ENCODE measurements at places on chromosomes 13 and 19.

GRCh38 chr19:801861-802497, 4.7 kb downstream of the PTBP1 start:
- DNase-seq, result no peak

DNA sequence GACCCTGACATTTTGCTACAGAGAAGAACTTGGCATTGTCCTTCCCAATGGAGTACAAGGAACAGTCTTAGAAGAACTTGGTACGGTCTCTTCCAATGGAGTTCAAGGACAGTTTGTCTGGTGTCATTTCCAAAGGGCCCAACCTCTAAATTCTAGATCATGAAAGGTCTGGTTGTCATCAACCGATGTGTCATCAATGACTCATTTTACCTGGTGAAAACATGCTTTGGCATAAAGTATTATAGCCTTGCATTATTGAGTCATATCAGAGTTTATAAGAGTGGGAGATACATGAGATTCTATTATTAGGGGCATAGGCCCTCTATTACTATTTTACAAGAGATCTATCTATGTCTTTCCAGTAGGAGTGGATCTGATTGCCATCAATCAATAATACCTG, 4.3 kb downstream of the CYP2B6 start:
- no peak for DNase-seq

DNA sequence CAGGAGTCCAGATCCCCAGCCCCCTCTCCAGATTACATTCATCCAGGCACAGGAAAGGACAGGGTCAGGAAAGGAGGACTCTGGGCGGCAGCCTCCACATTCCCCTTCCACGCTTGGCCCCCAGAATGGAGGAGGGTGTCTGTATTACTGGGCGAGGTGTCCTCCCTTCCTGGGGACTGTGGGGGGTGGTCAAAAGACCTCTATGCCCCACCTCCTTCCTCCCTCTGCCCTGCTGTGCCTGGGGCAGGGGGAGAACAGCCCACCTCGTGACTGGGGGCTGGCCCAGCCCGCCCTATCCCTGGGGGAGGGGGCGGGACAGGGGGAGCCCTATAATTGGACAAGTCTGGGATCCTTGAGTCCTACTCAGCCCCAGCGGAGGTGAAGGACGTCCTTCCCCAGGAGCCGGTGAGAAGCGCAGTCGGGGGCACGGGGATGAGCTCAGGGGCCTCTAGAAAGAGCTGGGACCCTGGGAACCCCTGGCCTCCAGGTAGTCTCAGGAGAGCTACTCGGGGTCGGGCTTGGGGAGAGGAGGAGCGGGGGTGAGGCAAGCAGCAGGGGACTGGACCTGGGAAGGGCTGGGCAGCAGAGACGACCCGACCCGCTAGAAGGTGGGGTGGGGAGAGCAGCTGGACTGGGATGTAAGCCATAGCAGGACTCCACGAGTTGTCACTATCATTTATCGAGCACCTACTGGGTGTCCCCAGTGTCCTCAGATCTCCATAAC, at the start of gene APOE:
Gene APOE (plus strand): TSS at position 360 of the 724 bp plus-strand sequence. CDS start 829 bp downstream, outside the sequence.
- DNase-seq, result no peak

- no peak for DNase-seq
These were observed 80.0 kb downstream of the GPR12 start for GRCh38 chr13:26680572-26680971.

DNA sequence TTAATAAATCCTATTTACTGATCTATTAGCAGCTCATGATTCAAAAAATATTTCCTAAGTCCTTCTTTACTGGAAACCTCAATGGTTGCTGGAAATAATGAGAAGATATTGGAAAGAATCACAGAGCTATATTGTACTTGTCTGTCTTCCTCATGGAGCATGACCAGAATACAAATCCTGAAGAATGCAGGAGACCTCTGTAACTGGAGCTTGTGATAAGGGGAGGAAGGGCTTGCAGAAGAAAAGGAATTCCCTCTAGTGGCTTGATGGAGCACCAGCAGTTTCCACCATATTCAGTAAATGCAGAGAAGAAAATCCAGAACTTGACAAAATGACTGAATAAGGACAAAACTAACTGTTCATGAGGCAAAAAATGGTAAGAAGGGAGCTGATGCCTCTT, 1333.1 kb downstream of the EFNB2 start:
- DNase-seq, result peak; percentile 14

DNA sequence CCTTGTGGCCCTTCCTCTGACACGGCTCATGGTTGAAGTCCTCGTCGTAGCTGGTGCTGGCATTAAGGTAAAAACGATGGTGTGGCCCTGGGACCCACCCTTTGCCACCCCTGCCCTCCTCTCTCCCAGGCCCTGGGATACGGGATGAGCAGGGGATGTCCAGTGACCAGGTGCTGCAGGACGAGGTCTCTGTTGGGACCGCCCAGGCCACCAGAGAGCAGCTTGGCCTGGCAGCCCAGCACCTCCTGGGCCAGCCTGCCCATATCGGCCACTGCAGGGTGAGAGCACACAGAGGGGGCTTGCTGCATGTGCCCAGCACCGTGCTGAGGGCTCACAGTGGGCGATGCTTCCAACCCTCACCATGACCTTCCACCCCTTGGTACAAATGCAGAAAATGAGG, 6.4 kb downstream of the ACTMAP start:
- DNase-seq, result no peak

- no peak for DNase-seq
These were observed 90.5 kb upstream of the ANKRD10 start for GRCh38 chr13:111005364-111005763.

DNA sequence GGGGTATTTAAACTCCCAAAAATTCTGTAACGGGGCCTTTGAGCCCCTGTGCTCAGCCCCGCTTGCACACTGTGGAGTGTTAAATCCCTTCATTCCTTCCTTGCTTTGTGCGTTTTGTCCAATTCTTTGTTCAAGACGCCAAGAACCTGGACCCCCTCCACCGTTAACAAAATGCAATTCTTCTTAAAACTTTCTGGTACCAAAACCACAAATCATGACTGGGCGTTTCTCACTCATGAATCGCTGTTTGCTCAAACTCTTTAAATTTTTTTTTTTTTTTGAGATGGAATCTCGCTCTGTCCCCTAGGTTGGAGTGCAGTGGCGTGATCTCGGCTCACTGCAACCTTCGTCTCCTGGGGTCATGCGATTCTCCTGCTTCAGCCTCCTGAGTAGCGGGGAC, 881 bp downstream of the ZNF20 start:
- DNase-seq, result no peak

GRCh38 chr19:57656346-57656745, 12.4 kb upstream of the ZSCAN4 start:
- DNase-seq, result no peak
